Astrocyte of the spinal cord (primary cell): ENCODE measurements at places on chromosomes 4 and X.

GRCh38 chrX:21989384-21989783 lies 42.7 kb upstream of the PHEX start:
- no peak for DNase-seq

GRCh38 chr4:154029171-154029570 lies 240.3 kb upstream of the SFRP2 start:
- no peak for DNase-seq

GRCh38 chrX:138128027-138128671 lies 562.2 kb downstream of the ZIC3 start:
- peak; percentile 41 for DNase-seq

GRCh38 chrX:19899217-19899788 lies 11.9 kb upstream of the SH3KBP1 start:
- no peak for DNase-seq

GRCh38 chr4:7295197-7295910 lies 103.0 kb downstream of the SORCS2 start:
- no peak for DNase-seq

DNA sequence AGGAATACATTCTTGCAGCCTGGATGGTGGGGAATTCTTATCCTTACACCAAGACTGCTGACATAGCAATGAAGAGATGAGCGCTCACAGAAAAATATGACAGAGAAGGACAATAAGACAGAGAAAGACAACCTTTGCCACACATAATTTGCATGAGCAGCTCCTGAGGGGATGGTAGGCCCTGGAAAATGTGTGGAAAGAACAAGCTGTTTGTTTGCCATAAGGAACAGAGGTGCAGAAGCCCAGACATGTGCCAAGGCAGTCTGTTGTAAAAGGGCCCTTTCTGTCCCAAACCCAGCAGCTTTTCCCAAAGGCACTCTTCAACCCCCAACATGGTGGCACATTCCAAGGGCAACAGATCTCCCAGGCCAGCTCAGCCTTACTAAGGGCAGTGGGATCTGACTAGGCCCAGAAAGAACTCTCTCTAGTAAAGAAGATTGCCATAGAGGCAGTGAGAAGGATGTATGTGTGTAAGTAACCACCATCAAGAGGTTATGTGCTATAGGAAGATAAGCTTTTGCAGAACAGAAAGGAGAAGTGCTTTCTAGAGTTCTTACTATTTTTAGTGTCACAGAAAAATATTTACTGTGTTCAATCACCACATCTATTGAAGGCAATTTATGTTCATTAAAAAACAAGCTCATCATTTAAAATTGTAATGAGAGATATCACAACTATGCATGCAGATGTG lies 287.0 kb upstream of the RASGEF1B start:
- no peak for DNase-seq

- no peak for DNase-seq
These were observed 2.5 kb upstream of the GABRE start for GRCh38 chrX:151977009-151977408.

GRCh38 chr4:38832624-38833528 lies 23.7 kb downstream of the TLR6 start:
- DNase-seq, result no peak

- no peak for DNase-seq
These were observed 247.0 kb downstream of the BANK1 start for GRCh38 chr4:102037566-102037965.

DNA sequence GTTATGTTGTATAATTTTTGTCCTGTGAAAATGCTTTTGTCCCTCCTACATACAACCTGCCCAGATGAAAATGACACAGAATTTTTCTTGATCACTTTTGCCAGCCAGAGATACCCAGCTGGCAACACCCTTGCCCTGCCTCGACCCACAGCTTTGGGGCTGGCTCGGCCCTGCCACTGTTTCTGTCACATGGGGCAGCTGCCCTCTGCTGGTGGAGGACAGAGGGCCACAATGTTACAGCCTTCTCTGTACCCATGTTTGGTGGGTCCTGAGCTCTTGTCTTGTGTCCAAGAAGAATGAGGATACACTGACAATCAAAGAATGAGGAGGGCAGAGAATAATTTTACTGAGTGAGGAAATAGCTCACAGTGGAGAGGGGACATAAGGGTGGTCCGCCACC lies 31.1 kb downstream of the BMP15 start:
- DNase-seq, result no peak

GRCh38 chr4:53228036-53228435 lies 137.8 kb downstream of the SCFD2 start:
- no peak for DNase-seq

GRCh38 chr4:13703096-13703495 lies 75.6 kb upstream of the BOD1L1 start:
- DNase-seq, result no peak

GRCh38 chrX:1464971-1465285 lies 12.2 kb upstream of the ASMTL start:
- no peak for DNase-seq

DNA sequence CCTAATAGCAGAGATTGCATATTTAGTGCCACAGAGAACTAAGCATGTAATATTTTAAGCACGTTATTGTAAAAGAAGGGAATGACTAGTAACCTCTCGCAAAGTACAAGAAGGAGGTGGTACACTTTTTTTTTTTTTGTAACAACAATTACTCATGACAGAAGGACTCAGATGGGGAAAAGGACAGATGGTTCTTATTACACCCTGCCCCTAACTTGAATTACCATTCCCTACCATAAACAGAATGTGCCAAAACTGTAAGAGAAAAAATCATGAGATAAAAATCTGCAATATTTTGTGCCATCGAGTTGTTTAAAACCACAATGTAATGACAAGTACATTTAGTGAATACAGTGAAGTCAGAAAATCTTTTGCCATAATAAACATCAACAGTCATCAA lies 33.0 kb upstream of the RAPGEF2 start:
- DNase-seq, result peak; percentile 75

- no peak for DNase-seq
These were observed 651 bp downstream of the TSPAN6 start for GRCh38 chrX:100635989-100636320.

DNA sequence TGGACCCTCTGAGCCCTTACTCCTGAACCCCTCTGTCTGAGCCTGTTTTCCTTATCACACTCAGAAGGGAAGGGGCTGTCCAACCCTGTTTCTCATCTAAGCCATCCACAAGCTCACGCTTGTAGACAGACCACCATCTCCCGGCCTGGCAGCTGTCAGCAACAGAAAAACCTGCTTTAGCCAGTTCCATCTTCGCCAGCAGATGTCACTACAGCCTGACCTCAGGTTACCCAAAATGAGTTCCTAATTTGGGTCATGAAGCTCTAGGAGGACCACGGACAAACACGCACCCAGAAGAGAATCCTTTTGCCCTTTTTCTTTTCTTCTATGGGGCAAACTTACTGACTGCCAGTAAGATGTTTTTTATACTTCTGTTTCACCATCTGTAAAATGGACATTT lies 445.4 kb downstream of the BCOR start:
- no peak for DNase-seq

GRCh38 chrX:1720836-1721235 lies 106.0 kb downstream of the ASMT start:
- no peak for DNase-seq

- no peak for DNase-seq
These were observed 12.5 kb downstream of the GABRA4 start for GRCh38 chr4:46980851-46981250.

DNA sequence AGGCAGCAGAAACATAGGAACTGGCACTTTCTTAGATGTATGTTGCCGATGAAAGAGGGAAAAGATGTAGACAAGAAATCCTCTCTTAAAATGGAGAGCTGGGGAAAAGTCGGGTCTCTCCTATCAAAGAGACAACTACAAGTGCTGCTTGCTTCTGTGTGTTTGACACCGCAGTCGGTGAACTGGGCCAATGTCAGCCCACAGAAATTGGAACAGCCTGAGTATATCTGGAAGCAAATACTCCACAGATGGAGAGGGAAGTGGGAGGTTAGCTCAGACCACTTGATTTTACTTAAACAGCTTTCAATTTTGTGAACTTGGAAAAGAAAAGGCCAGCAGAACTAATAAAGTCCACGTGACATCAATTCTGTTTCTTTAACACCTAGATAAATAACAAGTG lies 230.9 kb upstream of the FAT1 start:
- no peak for DNase-seq

DNA sequence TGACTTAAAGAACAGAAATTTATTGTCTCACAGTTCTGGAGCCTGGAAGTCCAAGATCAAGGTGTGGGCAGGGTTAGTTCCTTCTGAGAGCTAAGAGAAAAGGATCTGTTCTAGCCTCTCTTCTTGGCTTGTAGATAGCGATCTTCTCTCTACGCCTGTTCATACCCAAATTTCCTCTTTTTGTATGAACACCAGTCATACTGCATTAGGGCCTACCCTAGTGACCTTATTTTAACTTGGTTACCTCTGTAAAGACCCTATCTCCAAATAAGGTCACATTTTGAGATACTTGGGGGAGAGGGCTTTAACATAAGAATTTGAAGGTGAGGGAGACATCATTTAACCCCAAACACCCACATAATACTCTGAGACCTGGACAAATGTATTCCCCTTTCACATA lies 55.6 kb upstream of the SPP1 start:
- no peak for DNase-seq

GRCh38 chrX:11755724-11756123 lies 2.3 kb upstream of the MSL3 start:
- DNase-seq, result no peak

DNA sequence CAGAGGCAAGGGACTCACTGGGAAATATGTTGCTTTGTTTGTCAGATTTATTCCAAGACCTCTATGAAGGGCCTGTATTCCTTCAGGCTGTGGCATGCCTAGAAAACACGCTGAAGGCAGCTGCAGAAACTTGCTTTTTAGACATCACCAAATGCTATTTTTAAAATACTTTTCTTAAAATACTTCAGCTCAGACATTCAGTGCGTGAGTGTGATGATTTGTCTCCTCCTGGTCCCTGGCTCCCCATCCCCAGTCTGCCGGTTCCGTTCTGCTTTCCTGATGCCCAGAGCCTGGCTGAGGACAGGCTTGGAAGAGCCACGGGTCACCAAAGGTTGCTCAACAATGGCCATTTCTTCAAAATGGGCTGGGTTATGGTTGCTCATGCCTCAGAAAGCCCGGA lies 55.0 kb downstream of the PSAPL1 start:
- no peak for DNase-seq

- DNase-seq, result no peak
These were observed 497 bp downstream of the HPGD start for GRCh38 chr4:174521800-174522182.

- no peak for DNase-seq
These were observed 13.2 kb downstream of the TRIM2 start for GRCh38 chr4:153217440-153217839.

DNA sequence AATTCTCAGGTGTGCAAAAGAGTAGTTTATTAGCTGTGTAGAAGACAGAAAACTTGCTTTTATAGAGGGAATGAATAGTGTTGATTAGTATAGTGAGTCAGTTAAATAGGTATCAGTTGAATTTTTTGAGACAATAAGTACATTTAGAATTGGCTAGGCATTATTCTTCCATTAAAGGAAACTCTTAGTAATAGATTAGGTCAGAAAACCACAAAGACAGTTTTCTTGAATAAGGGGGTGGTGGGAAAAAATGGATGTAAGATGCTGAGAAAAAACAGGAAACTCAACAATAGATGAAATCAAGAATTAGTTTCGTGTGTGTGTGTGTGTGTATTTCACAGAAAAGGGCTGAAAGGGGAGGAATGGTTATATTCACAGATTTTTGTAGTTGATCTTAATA lies 16.8 kb downstream of the CD38 start:
- DNase-seq, result no peak

- no peak for DNase-seq
These were observed 152.6 kb downstream of the CRLF2 start for GRCh38 chrX:1059576-1060561.

GRCh38 chr4:85274955-85275354 lies 200.0 kb upstream of the ARHGAP24 start:
- DNase-seq, result no peak

DNA sequence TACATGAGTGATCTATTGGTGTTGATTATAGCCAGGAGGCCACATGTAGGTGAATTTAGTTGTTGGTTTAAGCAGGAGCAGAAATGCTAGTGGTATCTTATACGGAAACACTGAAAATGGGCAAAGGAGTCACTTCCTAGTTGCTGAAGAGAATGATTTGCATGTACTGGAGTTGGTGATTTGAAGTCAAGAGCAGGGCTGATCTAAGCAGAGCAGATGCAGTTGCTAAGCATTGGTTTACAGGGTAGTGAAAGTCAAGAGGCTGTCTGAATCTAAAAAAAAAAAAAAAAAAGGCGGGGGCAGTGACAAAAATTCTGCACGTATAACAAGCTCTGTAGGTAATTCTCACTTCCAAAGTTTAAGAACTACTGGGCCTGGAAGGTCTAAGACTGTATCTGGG lies 90.4 kb upstream of the HPRT1 start:
- DNase-seq, result no peak

DNA sequence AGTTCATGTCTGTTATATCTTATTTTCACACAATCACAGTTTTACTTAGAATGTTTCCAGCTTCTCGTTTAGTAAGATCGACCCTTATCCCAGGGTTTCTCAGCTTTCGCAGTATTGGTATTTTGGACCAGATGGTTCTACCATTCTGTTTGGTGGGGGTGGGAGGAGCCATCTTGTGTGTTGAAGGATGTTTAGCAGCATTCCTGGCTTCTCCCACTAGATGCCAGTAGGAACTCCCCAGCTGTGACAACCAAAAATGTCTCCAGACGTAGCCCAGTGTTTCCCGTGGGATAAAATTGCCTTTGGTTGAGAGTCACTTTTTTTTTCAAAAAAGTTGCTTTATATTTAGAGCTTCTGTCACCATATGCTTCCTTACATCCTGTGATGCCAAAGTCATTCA lies 90.9 kb upstream of the TLR2 start:
- DNase-seq, result no peak

GRCh38 chr4:158534727-158535126 lies 13.0 kb downstream of the RXFP1 start:
- no peak for DNase-seq

DNA sequence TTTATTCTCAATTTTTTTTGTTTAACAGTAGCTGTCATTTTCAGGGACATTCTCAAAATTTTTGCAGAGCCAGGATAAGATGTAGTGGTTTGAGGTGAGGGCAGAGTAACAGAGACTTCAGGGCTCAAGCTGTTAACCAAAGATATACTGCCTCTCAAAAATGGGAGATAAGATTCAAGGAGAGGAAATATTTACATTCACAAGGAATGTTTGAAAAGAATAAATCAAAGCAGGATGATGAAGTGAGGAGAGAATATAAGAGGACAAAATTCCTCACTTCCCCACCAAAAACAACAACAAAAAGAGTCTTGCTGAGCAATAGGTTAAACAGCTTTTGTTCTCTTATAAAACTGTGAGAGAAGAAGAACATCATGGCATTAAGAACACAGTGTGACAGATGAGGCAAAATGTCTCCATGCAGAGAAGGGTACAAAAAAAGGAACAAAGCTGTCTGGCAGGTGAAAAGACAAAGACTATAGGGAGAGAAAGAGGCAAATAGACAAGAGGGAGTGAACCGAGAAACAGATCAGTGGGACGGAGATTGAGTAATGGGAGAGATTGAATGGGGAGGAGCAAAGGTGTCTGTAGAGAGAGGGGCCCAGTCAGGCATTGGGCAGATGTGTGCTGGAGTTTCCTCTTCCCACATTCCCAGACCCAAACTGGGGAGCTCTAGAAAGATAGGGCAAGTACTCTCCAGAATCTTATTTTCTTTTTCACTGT lies 106.1 kb upstream of the TMEM150C start:
- peak; percentile 42 for DNase-seq

- peak; percentile 54 for DNase-seq
These were observed 10.0 kb downstream of the QRFPR start for GRCh38 chr4:121370729-121371325.
